Naive thymus-derived CD4-positive, alpha-beta T cell (primary cell): ENCODE measurements at places on chromosomes 7 and 10. TPM values are rescaled to one million over a fixed set of nuclear protein-coding genes. Genes with fewer than 3 reads are reported as not detected.

The LFNG gene
- 120 TPM for total RNA-seq

The PLXNA4 gene
- 0.05 TPM for total RNA-seq

The EGFR gene
- 0.16 TPM for total RNA-seq

- no peak overlapping the region for H3K27ac ChIP-seq
- H3K36me3 ChIP-seq = no peaks in the 10 kb centered on the region
- no peak for DNase-seq
- H3K4me3 ChIP-seq = no peak overlapping the region
- H3K27me3 ChIP-seq = no peaks in the 10 kb centered on the region
Observed at GRCh38 chr10:48996329-48996728, 56.7 kb upstream of the LRRC18 start.

DNA sequence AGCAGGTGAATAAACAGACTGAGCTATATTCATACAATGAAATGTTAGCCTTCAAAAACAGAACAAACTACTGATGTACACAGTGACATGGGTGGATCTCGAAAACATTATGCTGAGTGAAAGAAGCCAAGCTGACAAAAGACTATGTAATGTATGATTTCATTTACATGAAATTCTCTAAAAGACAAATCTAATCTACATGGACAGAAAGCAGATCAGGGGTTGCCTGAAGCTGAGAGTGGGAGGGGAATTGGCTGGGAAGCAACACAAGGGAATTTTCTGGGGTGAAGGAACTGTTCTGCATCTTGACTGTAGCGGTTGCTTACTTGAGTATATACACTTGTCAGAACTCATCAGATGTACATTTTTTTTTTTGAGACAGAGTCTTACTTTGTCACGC lies 121.7 kb upstream of the SVIL start:
- H3K27ac ChIP-seq = no peak overlapping the region
- no peaks in the 10 kb centered on the region for H3K27me3 ChIP-seq
- H3K36me3 ChIP-seq = no peaks in the 10 kb centered on the region

GRCh38 chr10:17240616-17241015 lies 12.6 kb downstream of the VIM start:
- no peaks in the 10 kb centered on the region for H3K27me3 ChIP-seq
- H3K36me3 ChIP-seq = peaks cover 7% of the 10 kb centered on the region
- no peak for DNase-seq
- H3K27ac ChIP-seq = no peak overlapping the region
- H3K4me1 ChIP-seq = peaks cover 7% of the 10 kb centered on the region

The ARHGEF35 gene
- 2.5 TPM for total RNA-seq

The FBXL13 gene
- 1.5 TPM for total RNA-seq

DNA sequence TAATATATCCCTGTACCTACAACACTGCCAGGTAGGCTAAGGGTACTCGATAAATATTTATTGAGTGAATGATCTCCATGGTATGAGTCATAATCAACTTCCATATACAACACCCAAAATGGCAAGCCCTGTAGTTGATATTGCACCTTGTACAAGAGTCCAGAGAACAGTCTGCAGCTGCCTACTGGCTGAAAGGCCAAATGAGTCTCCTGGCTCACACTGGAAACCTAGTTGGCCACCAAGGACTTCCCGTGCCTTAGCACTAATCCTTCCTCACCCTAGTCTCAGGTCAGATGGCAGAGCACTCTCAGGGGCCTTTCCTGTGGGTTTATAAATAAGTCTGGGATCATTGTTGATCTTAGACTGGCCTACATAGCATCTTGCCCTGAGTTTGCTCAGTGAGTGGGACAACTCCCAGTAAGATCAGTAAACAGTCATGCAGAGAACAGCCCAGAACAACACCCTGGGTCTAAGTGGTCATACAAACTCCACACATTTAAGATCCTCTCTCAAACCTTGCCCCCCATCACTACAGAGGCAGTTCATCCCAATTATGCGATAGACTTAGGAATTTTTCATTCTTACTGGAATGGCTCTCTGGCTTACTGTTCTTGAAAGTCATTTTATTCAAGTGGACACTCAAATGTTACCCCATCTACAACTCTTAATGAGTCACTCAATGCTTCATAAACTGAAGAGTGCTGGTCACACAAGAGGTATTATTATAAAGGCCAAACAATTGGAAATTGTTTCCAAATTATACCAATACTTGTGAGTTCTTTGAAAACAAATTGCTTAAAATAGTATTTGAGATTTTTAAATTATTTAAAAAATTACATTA lies 14.7 kb upstream of the SLC16A9 start:
- no peaks in the 10 kb centered on the region for H3K4me1 ChIP-seq
- H3K27ac ChIP-seq = no peak overlapping the region
- no peaks in the 10 kb centered on the region for H3K36me3 ChIP-seq
- DNase-seq = no peak
- no peaks in the 10 kb centered on the region for H3K27me3 ChIP-seq

The SHH gene
- not detected for total RNA-seq

GRCh38 chr7:148633761-148634160 lies 43.2 kb downstream of the C7orf33 start:
- no peak for DNase-seq
- H3K27me3 ChIP-seq = no peaks in the 10 kb centered on the region
- H3K4me3 ChIP-seq = no peak overlapping the region
- peaks cover 20% of the 10 kb centered on the region for H3K4me1 ChIP-seq
- H3K27ac ChIP-seq = no peak overlapping the region
- no peaks in the 10 kb centered on the region for H3K36me3 ChIP-seq

DNA sequence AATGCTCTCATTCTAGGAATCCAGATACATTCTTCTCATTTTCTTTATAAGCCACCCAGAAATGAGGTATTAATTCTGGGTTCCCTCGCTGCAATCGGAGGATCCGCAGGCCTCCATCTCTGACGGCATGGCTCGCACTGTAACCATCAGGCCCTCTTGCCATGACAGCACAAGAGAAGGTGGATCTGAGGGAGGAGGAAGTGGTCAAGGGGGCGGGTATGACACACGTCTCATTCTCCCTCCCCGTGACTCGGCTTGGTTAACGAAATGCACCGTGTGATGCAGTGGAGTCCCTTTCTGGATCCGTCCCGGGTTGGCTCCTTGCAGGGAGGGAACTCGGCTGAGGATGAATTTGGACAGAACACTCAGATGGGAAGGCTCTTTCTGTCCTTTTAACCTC lies 280.2 kb downstream of the TCERG1L start:
- H3K36me3 ChIP-seq = no peaks in the 10 kb centered on the region
- H3K27ac ChIP-seq = no peak overlapping the region
- no peak overlapping the region for H3K4me3 ChIP-seq
- no peaks in the 10 kb centered on the region for H3K27me3 ChIP-seq

- H3K27ac ChIP-seq = no peak overlapping the region
- H3K4me3 ChIP-seq = no peak overlapping the region
- H3K27me3 ChIP-seq = no peaks in the 10 kb centered on the region
- no peak for DNase-seq
- no peaks in the 10 kb centered on the region for H3K36me3 ChIP-seq
Observed at GRCh38 chr7:94778711-94779459, 123.0 kb upstream of the SGCE start.

- no peaks in the 10 kb centered on the region for H3K4me1 ChIP-seq
- H3K36me3 ChIP-seq = no peaks in the 10 kb centered on the region
- H3K27ac ChIP-seq = no peak overlapping the region
- DNase-seq = no peak
Observed at GRCh38 chr7:90391488-90391887, 11.8 kb upstream of the CLDN12 start.

The ACTL6B gene
- total RNA-seq = not detected in 2 replicates
